ENCODE measurements at places on chromosomes 2 and 18.
A peak's percentile ranks its signal among the peaks of the same experiment; 100 is the strongest.

- DNase-seq = no peak
These were observed 127.0 kb downstream of the METTL4 start for GRCh38 chr18:2444201-2444875.

DNA sequence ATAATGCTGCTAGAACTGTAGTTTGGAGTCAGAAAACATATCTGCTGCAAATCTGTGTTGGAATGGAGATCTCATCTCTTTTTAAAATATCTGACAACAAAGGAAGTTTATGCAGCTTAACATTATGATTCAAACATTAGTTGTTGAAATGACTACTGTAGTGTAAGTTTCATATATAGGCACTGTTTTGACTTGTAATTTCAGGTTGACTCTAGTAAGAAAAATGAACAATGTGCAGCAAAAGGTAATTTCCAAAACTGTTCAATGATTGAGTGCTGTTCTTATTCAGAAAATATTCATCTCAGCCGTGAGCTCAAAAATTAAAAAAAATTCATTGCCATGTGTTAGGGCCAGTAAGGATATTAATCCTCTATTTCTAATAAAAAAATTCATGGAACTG, 48.5 kb downstream of the CCDC138 start:
- DNase-seq = no peak

DNA sequence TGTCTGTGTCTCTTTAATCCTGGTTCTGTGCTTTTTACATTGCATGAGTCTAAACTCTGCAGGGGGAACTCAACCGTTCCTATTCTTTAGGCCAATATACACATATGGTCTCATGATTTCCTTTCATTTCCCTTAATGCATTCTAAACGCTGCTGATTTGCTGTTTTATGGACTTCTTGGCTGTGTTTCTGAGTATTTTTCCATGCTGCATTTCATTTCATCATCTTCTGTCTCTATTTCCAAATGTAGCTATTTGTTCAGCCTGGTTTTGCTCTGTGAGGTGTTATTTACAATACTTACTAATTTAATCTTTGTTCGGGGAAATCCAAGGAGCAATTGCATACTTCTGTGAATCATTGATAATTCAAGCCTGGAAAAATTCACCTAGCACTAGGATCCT, 897.2 kb downstream of the TSN start:
- DNase-seq = no peak

DNA sequence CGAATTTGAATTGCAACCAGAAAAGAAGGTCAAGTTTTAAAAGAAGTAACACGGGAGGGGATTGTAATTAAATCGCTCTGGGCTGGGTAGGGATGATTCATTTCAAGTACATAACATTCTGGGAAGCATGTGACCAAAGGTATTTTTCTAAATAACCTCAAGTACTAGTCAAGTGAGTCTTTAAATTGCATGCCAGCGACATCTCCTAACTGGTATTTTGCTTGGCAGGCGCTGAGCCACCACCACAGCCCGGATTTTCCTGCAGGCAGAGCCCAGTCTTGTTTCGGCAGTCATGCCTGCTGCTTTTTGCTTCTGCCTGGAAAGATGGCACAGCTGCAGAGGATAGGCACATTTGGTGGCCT, 33.7 kb upstream of the NPAS2 start:
- DNase-seq = no peak

- DNase-seq = no peak
These were observed 97.6 kb downstream of the WDR7 start for GRCh38 chr18:56748698-56749268.

- DNase-seq = no peak
These were observed 562.3 kb downstream of the SOX11 start for GRCh38 chr2:6254441-6254840.

GRCh38 chr18:74631623-74632350, 34.1 kb downstream of the ZNF407 start:
- peak; percentile 49 for DNase-seq

DNA sequence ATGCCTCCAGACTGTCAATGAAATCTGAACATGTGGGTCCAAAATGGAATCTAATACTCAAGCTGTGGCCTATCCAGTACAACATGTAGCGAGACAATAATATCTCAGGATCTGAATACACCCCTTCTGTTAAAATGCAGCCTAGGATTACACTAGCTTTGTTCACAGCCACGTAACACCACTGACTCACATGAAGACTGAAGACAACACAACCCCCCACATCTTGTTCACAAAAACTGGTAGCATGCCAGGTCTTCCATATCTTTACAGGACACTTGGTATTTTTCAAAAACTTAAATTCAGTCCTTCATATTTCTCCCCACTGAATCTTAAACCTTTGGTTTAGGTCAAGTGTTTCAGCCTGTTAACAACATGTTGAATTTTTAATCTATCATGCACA, 84.2 kb downstream of the SLC8A1 start:
- DNase-seq = no peak

DNA sequence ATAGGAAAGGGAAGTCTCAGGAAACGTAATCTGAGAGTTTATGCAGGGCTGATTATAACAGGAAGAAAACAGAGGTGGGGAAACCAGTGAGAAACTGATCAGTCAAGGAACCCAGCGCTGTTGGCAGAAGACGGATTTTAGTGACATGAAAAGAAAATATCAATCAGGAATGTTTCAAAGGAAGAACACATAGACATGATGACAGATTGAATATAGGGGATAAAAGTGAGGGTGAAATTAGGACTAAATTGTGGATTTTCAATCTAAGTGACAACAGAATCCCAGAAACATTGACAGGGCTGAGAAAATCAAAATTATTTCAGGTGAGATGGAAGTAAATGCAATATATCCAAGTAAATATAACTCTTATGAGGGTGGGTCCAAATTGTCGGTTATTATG, 199.8 kb upstream of the CCDC150 start:
- DNase-seq = no peak

DNA sequence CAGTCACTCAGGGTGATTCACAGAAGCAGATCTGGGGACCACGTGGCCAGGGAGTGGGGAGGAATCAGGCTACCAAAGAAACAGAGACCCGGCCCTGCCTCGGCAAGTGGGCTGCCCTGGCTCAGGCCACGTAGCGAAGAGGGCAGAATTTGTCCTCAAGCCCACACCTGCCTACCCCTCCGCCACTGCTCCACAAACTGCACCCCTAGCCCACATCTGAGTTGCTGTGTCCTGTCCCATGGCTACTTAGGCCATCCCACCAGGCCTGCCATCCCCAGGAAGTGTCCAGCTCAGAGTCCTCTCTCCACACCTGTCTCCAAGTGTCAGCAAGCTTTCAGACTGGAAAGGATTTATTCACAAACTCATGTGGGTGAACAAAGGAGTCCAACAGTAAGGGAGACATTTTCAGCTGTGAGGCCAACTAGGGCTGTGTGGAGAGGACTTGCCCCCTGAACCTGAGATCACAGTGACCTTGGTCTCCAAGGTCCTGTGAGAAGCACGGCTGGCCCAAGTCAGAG, 31.7 kb upstream of the ASPRV1 start:
- no peak for DNase-seq
